ENCODE measurements at places on chromosomes 5 and 9. TPM values are rescaled to one million over a fixed set of nuclear protein-coding genes. Genes with fewer than 3 reads are reported as not detected.

DNA sequence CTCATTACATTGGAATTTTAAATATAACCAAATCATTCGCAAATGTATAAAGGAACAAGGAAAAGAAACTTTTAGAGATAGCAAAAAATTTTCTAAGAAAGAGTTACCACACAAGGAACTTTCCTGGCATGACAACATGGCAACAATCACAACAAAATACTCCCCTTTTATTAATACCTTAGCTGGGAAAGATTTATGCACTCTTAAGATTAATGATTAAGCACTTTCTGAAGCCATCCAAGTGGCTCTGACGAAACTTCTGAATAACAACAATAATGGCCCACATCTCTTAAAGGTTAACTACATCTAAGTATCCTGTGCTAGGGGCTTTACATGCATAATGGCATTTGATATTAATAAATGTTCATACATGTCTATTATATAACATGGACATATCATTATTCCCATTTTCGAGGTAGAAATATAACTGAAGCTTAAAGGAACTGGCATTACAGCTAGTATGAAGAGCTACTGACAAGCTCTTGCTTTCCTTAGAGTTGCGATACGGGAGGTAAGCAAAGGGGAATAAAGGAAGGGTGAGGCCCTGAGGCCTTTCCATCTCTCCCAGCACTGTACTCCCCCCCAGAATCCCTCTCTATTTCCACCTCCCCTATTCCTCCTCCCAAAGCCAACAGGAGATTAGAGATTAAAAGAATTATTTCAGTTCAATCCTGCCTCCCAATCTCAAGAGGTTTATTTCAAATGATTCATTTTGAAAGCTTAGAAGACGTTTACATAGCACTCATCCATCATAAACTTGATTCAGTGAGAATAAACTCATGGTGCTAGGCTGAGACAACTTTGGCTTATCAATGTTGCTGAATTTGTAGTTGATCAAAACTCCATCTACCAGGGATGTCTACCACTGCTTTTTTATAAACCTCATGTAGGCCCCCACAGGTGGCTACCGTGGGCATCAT, 9.6 kb downstream of the MTMR12 start:
- DNase-seq: no peak

The MYO10 gene
- 13.6 TPM for total RNA-seq

- DNase-seq: peak; percentile 54
Measured at GRCh38 chr9:112145886-112146285, 29.2 kb downstream of the SUSD1 start.

GRCh38 chr9:97568461-97569275, 64.5 kb downstream of the TSTD2 start:
- DNase-seq: no peak

The CSF2 gene
- 16.8 TPM for total RNA-seq
